ENCODE measurements at places on chromosomes 2 and 18.

DNA sequence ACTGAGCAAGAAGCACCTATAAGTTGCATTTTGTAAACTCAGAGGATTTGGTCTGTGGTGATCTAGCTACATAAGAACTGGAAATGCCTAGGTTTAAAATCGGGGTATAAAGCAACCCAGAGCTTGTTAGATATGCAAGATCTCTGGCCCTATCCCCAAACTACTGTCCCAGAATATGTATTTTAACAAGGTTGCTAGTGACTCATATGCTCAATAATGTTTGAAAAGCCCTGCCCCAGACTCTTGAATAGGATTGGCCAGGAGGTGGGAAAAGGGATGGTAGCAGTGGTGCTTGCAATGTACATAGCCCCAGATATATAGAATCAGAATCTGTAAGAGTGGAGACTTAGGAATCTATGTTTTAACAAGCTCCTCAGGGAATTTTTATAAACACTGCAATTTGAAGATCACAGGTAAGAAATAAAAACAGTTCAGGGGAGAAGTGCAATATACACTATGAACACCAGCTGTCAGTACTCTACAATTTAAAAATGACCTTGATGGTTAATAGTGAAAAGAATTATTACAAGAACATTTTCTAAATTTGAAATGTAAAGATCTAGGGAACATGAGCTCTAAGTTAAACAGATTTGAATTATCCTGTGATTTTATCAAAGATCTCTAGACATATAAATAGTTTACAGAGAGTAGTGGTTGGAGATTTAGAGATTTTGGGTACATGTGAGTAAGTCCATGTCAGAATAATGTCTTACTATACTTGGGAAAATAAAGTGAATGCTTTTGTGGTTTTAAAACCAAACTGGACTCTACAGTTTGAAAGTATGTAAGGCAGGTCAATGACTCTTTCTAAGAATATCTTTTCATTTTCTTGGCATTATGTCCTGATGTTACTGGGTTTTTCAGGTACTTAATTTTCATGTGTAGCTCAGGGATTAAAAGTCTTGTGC lies 7.7 kb upstream of the MMADHC start:
- DNase-seq = no peak

DNA sequence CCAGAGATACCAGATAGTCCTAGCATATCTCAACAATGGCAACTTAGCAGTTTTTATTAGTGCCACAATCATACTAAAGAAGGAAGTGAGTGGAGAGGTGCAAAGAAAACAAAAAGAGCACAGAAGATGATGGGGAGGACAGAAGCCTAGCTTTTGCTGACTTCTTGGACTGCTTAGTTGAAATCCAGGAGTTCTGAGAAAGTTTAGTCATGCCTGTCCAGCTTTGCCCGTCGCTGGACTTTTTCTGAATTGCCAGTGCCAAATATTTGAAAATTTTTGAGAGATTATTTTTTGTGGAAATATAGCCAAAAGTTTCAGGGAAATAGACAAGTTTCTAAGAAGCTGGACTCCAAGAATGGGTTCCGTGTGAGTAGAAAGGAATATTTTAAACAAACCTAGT lies 558.7 kb upstream of the TNP1 start:
- no peak for DNase-seq

DNA sequence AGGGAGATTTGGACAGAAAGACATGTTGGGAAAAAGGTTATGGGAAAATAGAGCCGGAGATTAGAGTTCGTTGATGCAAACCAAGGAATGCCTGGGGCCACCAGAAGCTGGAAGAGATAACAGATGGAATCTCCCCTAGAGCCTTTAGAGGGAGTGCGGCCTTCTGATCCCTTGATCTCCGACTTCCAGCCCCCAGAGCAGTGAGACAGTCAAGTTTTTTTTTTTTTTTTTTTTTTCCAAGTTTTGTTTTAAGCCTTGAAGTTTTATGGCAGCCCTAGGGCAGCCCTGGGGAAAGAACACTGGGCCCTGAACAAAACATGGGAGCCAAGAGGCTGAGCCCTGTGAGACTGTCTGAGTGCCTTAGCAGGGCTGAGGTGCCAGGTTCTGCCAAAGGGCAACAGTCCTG lies 6.5 kb downstream of the DGKD start:
- DNase-seq = no peak

GRCh38 chr2:63424329-63425078 lies 163.8 kb downstream of the WDPCP start:
- DNase-seq = peak; percentile 7

GRCh38 chr18:63679820-63680606 lies 18.3 kb upstream of the SERPINB3 start:
- DNase-seq = no peak

GRCh38 chr2:39625193-39625926 lies 40.4 kb upstream of the TMEM178A start:
- no peak for DNase-seq

GRCh38 chr18:45793264-45793965 lies 32.1 kb upstream of the SIGLEC15 start:
- no peak for DNase-seq

DNA sequence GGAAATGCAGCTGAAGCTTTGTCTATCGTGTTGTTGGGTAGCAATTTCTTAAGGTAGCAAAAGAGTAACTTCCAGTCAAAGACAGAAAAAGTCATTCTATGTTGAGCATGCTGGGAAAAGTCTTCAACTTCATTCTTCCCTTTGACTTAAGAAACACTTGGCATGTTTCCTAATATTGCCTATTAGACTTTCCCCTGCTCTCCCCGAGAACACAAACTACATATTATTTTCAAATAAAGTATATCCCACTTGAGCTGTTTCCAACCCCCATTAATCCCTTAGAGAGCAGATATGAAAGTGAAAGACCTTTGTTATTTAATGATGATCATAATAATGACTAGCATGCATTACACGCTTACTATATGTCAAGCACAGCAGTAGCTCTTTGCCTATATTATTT lies 136.0 kb upstream of the SPOPL start:
- DNase-seq = no peak

GRCh38 chr2:9721344-9721743 lies 90.5 kb upstream of the YWHAQ start:
- DNase-seq = no peak

- no peak for DNase-seq
Observed at GRCh38 chr2:45909677-45910191, 258.3 kb downstream of the PRKCE start.

GRCh38 chr2:18456026-18456425 lies 104.4 kb downstream of the RDH14 start:
- DNase-seq = no peak

DNA sequence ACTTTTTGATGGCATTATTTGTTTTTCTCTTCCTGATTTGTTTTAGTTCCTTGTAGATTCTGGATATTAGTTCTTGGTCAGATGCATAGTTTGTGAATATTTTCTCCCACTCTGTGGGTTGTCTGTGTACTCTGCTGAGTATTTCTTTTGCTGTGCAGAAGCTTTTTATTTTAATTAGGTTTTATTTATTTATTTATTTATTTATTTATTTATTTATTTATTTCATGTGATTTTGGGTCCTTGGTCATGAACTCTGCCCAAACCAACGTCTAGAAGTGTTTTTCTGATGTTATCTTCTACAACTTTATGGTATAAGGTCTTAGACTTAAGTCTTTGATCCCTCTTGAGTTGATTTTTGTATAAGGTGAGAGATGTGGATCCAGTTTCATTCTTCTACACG lies 292.2 kb downstream of the CDH7 start:
- DNase-seq = no peak

GRCh38 chr2:157874997-157875640 lies 1.0 kb downstream of the ACVR1 start:
- no peak for DNase-seq

Data from CD4-positive, alpha-beta T cell treated with Interleukin-6 at 100 ng/mL for 8 hours (primary cell).